ENCODE measurements at places on chromosomes 4 and X.

DNA sequence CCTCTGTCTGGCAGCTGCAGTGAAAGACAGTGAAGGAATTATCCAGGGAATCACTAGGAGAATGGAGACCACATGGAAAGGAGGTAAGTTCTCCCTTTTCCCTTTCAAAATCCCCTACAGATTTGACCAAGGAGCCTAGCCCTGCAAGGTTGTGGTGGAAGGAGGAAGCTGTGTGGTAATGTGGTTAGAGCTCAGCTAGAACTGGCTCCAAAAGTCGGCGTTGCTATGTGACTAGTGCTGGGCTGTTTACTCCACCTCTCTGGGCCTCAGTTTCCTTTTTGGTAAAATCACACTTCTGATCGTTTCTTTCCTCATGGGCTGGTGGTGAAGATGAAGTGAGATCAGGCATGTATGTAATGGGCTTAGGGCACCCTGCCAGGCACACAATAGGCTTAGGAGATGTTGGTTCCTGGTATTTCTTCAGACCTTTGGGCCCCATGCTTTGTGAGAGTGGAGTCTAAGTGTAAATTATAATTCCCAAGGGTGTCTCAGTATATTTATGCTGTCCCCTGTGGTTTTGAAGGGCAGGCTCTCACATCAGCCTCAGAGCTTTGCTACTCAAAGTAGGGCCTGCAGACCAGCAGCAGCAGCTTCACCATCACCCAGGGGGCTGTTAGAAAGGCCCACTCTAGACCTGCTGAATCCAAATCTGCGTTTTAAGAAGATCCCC is 183.7 kb upstream of the BCOR start:
- no peak for DNase-seq

GRCh38 chrX:131975851-131976250 is 47.3 kb upstream of the STK26 start:
- DNase-seq, result no peak

- DNase-seq, result no peak
Observed at GRCh38 chr4:80232707-80233370, 33.6 kb upstream of the FGF5 start.

DNA sequence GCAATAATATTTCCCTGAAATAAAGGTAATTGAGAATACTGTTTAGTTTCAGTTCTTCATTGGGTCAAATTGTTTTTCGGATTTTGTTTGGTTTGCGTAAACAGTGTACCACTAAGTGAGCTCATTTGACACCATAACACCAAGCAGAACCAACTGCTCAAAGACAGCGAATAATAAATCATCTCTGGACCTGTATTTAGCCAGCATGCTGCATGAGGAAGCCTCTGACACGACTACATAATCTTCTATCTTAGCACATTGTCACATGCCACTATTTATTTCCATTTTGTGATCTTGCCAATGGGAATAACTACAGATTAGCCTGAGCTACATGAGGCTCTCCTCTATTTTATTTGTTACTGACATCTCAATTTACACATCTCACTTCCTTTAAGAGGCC is 12.1 kb upstream of the PRKG2 start:
- DNase-seq, result no peak

- DNase-seq, result no peak
Observed at GRCh38 chr4:52877036-52877435, 14.9 kb downstream of the RASL11B start.

- peak; percentile 25 for DNase-seq
Observed at GRCh38 chr4:40055863-40056715, 561 bp upstream of the N4BP2 start.

- DNase-seq, result peak; percentile 54
Observed at GRCh38 chrX:40175511-40176350, 78.0 kb upstream of the BCOR start.

- DNase-seq, result no peak
Observed at GRCh38 chr4:113497154-113497884, 264.2 kb downstream of the CAMK2D start.
